ENCODE measurements at places on chromosomes 5 and 9.

- no peak for DNase-seq
Measured at GRCh38 chr9:124481115-124481514, 26.1 kb downstream of the NR5A1 start.

GRCh38 chr5:103466495-103466894 is 96.1 kb downstream of the NUDT12 start:
- no peak for DNase-seq

GRCh38 chr5:31771500-31771899 is 132.6 kb downstream of the PDZD2 start:
- DNase-seq = no peak

- DNase-seq = no peak
Measured at GRCh38 chr5:173944511-173944910, 44.5 kb upstream of the C5orf47 start.

DNA sequence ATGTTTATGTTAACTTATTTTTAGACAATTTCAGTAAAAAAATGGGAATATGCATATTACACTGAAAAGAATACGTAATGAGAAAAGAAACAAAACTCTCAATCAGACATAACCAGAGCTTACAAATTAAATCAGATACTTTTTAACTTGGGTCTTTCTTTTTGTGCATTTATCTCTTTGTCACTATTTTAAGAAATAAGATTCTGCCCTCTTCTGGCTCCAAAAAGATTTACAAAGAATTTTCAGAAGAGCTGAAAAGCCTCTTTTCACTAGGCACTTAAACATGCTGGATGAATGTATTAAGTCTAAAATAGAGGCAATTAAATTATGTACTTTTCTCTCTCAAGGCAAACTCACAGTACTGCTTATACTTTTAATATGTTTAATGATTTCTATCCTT is 55.5 kb downstream of the CEP120 start:
- no peak for DNase-seq

DNA sequence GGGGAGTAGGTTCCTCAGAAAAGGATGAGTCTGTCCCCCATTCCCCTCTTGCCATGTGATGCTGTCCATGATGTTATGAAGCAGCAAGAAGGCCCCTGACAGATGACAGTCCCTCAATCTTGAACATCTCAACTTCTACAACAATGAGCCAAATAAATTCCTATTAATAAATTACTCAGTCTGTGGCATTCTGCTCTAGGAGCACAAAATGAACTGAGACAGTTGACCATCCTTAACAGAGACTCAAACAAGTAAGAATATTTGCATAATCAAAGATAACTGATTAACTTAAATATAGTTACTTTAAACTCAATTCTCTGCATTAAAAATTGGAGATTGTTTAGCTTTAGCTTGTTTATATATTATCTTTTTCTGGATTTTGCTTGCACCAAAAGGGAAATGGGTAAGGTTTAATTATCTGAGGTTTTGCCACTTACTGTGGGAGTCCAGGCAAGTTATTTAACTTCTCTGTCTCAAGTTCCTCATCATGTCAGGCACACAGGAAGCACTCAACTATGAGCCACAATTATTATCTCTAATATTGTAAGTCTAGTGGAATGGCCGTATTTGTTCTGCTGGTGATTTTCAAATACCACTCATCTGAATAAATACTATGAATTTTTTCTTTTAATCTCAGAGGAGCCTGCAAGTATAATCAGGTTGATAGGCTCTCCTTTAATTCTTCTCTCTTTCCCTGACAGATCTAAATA is 162.9 kb downstream of the TSSK1B start:
- no peak for DNase-seq

GRCh38 chr5:82168294-82168693 is 109.9 kb downstream of the RPS23 start:
- no peak for DNase-seq

- DNase-seq = no peak
Measured at GRCh38 chr5:180343831-180344695, 9.1 kb downstream of the GFPT2 start.

DNA sequence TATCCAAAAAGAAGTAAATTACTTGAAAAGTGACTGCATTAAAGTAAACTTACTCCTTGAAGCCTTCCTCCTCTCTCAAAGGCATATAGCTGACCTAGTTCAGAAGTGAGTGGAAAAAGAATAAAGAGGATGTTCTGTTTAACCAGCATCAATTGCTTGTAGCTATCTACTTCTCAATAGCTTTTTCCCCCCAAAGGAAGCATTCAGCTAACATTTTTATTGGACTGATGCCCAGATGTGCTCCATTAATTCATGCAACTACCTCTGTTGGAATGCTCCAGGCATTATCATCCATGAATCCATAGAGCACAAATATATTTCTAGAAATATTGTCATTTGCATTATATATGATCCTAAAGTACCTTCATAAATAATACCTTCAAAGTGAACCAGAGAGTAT is 132.8 kb downstream of the RASEF start:
- no peak for DNase-seq

DNA sequence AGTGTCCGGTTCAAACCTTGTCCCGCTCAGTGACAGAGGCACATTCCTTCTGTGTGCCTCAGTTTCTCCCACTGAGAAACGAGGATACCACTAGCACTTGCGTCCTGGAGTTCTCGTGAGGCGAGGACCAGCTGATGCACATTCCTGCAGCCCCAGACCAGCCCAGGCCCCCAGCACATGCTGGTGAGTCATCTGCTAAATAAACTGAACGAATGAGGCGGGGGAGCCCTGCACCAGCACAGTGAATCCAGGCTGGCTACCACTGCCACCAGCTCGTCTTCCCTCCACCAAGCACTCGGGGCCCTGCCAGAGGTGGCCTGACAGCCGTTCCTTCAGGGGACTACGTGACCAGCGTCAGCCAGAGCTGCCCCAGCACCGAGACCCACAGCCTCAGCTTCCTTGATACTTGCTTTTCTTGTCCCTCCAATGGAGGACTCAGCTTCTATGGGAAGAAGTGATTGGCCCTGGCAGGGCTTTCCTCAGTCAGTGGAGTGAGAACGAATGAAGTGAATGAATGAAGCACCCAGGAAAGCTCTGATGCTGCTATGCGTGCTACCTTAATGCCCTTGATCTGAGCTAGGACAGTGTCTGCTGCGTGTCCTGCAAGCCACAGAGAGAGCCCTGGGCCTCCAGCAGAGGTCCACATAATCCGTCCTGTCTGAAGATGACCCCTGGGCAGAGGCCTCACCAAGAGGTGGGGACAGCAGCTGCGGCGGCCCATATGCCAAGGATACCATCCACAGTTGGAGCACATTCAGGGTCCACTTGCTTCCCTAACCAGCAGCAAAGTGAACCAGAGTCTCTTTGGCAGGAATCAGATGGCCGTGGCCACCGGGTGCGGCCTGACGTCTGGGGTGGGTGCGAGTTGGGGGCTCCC is 13.5 kb upstream of the BARX1 start:
- no peak for DNase-seq

DNA sequence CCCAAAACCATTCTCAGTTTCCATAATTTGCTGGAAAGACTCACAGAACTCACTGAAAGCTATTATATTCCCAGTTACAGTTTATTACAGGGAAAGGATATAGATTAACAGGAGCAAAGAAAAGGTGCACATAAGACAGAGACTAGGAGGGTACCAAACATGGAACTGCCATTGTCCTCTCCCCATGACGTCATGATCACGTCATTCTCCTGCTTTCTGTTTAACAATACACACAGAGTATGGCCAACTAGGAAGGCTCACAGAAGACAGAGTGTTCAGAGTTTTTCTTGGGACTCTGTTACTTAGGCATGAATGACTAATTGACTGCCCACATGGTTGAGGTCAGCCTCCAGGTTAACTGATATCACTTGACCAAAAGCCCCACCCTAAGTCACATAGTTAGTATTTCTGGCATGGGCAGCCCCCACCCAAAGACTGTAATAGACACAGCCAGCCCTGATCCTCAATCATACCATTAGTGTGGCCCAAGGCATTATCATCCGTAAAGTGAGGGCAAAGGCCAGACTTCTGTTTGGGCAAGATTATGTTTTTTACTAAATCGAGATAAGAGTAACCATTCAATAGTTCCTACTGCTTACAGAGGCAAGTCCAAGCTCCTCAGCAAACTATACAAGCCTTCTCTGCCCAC is 353.5 kb upstream of the POU5F2 start:
- DNase-seq = no peak

- no peak for DNase-seq
Measured at GRCh38 chr5:174172152-174172551, 126.6 kb downstream of the NSG2 start.

DNA sequence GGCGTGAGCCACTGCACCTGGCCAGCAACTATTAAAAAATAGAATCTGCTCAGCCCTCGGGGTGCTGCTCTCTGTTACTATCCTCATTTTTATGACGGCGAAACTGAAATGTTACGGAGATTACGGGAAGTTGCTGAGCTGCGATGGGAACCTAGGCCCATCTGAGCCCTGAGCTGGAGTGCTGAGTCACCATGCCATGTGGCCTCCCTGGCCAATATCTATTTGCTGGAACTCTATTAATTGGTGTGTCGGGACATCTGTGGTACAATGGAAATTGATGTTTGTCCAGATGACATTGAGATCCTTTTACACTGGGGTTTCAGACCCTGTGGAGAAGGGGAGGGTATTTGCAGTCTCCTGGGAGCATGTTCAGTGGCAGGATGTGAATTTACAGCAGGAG is 8.1 kb downstream of the PRDM12 start:
- no peak for DNase-seq

DNA sequence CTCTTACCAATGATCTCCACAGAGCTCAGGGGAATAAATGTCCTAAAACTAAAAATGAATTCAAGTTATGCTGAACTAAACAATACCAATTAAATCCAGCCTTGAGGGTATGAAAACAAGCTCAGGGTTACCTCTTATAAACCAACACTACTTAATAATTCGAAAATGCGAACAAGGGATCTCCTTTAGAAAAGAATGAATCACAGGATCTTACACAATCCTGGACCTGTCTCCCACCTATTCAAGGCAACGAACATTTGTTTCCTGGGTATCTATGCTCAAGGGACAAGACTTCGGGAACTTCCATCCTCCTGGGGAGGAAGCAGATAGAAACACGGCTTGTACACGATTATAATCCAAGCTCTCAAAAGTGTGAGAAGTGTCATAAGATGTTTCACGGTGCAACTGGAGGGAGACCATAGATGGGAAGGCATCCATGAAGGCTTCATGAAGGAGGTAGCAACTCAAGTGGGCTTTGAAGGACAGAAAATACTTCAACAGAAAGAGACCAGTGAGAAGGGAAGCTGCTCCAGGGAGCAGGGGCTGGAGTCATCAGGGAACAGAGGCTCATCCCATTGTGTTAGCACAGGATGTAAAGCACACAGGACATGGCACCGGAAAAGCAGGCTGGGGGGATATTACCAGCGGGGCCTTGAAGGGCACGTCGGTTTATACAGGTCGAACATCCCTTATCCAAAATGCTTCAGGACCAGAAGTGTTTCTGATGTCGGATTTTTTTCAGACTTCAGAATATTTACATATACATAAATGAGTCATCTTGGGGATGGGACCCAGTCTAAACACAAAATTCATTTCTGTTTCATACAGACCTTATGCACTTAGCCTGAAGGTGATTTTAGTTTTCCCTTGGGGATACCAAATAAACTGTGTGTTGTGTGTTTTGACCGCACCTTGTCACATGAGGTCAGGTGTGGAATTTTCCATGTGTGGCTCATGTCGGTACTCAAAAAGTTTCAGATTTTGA is 87.4 kb downstream of the TLE1 start:
- no peak for DNase-seq

DNA sequence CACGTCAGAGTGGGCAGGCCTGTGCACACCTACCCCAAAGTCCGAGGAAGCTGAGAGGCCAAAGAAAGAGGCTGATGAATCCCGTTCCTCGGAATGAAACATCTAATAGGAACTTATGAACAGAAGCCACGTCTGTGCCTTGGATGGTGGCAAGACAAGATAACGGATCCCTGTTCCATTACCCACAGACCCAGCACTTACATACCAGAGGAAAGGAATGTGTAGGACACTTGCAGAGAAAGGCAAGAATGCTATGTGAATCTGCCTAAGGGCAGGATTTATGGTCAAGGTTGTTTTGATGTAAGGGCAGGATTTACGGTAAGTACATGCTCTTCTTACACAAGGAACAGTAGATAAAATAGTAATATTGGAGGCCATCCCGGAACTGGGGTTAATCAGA is 93.2 kb downstream of the WDR41 start:
- DNase-seq = no peak

DNA sequence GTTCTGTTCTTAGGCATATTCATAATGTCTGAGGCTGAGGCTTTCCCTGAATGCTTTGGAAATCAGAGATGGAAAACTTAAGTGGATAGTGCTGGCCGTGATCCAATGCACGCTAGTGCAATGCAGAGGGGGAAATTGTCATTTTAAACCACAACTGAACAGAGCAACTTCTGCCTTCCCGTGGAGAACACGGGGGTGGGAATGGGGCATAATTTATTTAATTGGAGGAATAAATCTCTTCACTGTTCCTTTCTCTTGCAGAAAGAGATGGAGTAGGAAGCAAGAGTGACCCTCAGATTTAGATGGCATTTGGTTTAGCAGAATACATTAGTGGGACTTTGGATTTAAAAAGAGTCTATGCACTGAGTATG is 22.9 kb upstream of the NREP start:
- DNase-seq = no peak

GRCh38 chr9:79768194-79768593 is 196.4 kb downstream of the TLE4 start:
- no peak for DNase-seq

- DNase-seq = no peak
Measured at GRCh38 chr5:82850393-82850792, 226.8 kb downstream of the TMEM167A start.

DNA sequence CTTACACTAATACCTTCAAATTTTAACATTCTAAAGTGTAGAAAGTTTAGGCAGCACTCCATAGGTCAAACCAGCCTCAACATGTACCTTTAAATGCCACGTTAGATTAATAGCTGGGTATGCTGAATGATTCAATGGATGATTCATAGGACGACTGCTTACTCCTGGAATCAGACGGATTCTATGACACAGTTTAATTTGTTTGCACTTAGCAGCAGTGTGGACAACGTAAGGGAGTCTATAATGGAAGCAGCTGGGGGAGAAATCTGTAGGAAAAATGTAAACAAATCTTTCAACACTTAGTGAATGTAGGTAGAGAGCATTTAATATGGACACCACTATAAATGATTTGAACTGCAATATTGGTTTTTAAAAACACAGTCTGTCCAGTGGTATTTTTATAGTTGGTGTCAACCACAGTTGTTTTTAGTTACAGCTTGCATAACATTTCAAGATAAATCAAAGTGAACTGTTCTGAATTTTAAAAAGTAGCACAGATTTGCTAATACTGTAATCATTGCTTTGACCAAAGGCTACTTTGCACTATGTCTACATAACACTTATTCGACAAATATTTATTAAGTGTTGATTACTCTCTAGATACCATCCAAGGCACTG is 701.5 kb upstream of the MEF2C start:
- no peak for DNase-seq

DNA sequence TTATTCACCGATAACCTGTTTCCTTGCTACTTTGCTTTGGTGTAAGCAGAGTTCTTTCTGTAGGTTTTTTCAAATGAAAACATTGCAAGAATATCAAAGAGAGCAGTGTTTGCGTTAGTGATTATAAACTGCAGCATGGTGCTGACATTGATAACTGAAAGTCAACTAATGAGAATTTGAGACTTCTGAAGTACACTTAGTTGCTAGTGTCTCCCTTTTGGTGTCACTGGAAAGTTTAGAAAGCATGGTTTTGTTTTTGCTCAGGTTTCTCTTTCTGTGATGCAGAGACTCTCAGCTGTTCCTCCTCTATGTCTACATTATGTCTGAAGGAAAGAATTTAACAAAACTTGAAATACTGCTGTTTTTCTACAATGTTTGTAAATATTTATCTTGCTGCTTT is 80.2 kb upstream of the ZNF169 start:
- DNase-seq = no peak
